ENCODE measurements at places on chromosomes 6 and 20.

- DNase-seq = no peak
These were observed 5.1 kb downstream of the HLA-E start for GRCh38 chr6:30494291-30494861.

DNA sequence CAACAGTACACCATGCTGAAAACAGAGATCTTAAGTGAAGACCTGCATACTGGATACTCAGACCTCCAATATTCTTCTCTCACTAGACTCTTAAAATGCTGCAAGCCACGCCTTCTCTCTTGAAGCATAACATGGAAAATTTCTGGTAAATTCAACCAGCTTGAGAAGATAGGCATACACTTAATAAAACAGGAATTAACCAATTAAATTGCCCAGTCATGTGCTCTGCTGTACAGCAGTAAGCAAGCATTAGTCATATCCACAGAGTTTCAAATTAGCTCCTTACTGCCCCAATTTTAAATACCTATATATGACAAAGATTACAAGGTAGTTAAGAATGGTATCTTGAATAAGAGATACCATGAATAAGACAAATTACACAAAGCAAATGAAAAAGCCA is 53.8 kb downstream of the C6orf58 start:
- DNase-seq = no peak

- DNase-seq = no peak
These were observed 7.9 kb downstream of the KIAA1755 start for GRCh38 chr20:38252292-38253288.

DNA sequence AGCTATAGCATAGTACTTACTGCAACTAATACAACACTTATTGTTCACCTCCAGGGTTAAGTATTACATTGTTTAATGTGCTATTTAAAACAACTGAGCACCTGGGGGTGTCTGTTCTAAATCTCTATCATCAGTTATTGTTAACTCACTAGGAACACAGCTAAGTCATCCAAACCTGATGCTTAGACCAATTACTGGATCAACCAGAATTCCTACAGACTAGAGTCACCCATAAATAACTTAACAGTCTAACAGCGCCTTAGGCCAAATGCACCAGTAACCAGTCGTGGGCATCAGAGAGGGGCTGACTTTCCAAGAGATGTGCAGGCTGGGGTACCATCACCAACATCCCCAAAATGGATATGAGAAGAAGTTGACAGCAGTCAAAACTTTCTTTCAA is 110.7 kb downstream of the ADTRP start:
- no peak for DNase-seq

GRCh38 chr6:162622572-162622971 is 105.0 kb downstream of the PRKN start:
- DNase-seq = no peak

- DNase-seq = no peak
These were observed 11.3 kb upstream of the PTGIS start for GRCh38 chr20:49579195-49579594.

- no peak for DNase-seq
These were observed 8.7 kb downstream of the JAG1 start for GRCh38 chr20:10665027-10665561.

GRCh38 chr6:143397227-143398222 is 53.0 kb downstream of the ADAT2 start:
- no peak for DNase-seq

DNA sequence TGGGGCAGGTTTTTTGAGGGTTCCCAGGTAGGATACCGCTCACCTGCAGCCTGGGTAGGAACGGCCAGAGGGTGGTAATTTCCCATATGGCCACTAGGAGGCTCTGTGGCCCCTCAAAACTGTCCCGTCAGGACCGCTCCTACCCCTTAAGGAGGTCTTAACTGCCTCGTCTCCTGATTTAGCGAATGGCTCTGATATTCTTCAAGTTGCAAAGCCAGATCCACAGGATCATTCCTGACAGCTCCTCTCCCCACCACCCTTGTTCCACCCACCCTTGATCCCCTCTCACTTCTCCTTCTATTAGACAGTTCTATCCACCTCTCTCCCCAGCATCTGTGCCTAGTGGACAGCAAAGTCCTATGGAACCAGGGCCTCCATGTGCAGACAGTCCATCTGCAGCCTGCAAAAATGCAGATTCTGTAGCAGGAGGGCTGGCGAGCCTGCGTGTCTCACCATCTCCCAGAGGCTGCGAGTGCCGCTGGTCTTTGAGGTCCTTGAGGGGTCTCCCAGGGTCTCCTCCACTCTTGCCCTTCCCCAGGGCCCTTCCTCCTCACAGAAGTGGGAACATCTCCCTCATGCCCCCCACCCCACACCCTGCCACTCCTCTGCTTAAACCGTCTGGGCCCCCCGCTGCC is 34.3 kb upstream of the ZBP1 start:
- DNase-seq = peak; percentile 42

DNA sequence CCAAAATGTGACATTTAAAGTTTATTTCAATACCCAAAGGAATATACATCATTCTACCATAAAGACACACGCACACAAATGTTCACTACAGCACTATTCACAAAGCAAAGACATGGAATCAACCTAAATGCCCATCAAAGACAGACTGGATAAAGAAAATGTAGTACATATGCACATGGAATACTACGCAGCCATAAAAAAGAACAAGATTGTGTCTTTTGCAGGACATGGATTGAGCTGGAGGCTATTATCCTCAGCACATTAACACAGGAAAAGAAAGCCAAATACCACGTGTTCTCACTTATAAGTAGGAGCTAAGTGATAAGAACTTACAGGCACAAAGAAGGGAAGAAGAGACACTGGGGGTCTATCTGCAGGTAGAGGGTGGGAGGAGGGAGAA is 22.4 kb downstream of the ATP9A start:
- DNase-seq = no peak

- no peak for DNase-seq
These were observed 29.2 kb upstream of the DST start for GRCh38 chr6:56671651-56672461.

- DNase-seq = no peak
These were observed 1307.0 kb upstream of the GJE1 start for GRCh38 chr6:140825731-140826130.

DNA sequence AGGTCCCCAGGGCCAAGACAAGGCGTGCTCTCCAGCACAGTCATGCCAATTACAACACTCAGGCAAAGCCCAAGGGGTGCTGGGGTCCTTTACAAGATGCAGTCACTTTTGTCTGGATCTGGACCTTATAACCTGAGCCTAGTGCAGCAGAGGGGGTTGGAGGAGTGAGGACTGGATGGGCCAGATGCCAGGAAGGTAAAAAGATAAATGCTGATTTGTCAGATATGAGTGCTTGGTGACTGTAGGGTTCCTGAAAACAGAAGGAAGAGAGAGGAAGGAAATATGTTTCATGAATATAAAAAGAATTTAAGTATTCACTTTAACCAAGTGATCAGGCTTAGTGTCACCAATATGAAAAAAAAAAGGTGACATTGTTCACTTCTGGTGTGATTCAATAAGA is 43.4 kb upstream of the TFAP2A start:
- no peak for DNase-seq

GRCh38 chr20:32033316-32033715 is 18.7 kb upstream of the HCK start:
- DNase-seq = no peak

- DNase-seq = no peak
These were observed 8.0 kb upstream of the TCF21 start for GRCh38 chr6:133880896-133881295.

GRCh38 chr6:149929422-149929821 is 6.5 kb upstream of the RAET1G start:
- DNase-seq = no peak

DNA sequence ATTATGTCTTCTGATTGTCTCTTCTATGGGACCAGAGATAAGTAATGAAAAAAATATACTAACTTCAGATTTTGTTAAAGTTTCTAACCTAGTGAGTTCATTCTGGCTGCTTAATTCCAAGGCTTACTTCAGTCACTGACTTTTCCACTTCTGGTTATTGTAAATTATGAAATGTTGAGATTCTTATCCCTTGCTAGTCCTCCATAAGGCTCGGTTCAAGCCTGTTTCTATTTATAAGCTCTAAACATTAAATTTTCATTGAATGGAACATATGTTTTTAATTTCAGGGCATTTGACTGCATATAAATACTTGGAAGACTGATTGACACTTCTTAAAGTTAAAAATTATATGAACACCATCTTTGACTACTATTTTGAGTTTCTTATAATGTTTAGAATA is 23.6 kb upstream of the NKAIN2 start:
- no peak for DNase-seq

DNA sequence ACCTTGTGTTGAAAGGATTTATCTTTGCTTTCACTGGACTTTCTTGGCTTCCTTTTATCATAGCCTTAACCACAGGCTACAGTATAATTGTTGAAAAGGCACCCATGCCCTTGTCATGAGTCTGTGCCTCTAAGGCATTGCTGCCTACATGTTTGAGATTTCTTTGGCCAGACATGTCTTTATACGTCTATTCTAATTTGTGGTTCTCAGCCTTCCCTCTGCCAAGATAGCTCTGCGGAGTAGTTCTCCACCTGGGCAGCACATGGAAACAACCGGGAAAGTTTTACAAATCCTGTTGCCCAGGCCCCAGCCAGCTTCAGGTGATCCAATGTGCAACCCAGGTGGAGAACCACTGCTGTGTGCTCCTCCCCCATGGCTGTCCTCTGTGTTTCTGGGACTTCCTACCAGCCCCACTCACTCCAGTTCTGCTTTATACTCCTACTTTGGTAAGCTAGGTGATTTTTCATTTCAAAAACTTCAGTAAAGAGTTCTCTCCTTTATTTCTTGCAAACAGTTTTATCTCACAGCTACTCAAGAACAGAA is 159.6 kb upstream of the MYLIP start:
- DNase-seq = no peak
